ENCODE measurements at places on chromosomes 2 and 18. TPM values are rescaled to one million over a fixed set of nuclear protein-coding genes. Genes with fewer than 3 reads are reported as not detected.

The ASIC4 gene
- total RNA-seq: 1.6 TPM

The PLCD4 gene
- total RNA-seq: 90.2 TPM

The TCF23 gene
- not detected for total RNA-seq

The CCBE1 gene
- total RNA-seq: 1.2 TPM

The STPG4 gene
- total RNA-seq: not detected

The SYT4 gene
- 0.26 TPM for total RNA-seq

The TUBA3E gene
- total RNA-seq: not detected

The TMEM185B gene
- 38.4 TPM for total RNA-seq

The NT5DC4 gene
- not detected for total RNA-seq

The ACTG2 gene
- 8.3 TPM for total RNA-seq

The PAX8 gene
- 2.1 TPM for total RNA-seq

The CPO gene
- total RNA-seq: not detected

The SKOR2 gene
- total RNA-seq: 0.38 TPM

The ESPNL gene
- 0.82 TPM for total RNA-seq

GRCh38 chr2:204477358-204477950 lies 67.8 kb upstream of the PARD3B start:
- no peak overlapping the region for H3K4me3 ChIP-seq
- H3K27ac ChIP-seq: no peak overlapping the region
- peaks cover 4% of the 10 kb centered on the region for H3K27me3 ChIP-seq
- no peaks in the 10 kb centered on the region for H3K36me3 ChIP-seq
- no peaks in the 10 kb centered on the region for H3K4me1 ChIP-seq

- peaks cover 3% of the 10 kb centered on the region for H3K27me3 ChIP-seq
- no peaks in the 10 kb centered on the region for H3K4me1 ChIP-seq
- DNase-seq: no peak
- no peaks in the 10 kb centered on the region for H3K36me3 ChIP-seq
These were observed 110.7 kb downstream of the PMAIP1 start for GRCh38 chr18:60010513-60010912.

GRCh38 chr2:227674485-227674884 lies 7.9 kb downstream of the SCYGR5 start:
- no peak overlapping the region for H3K4me3 ChIP-seq
- DNase-seq: no peak
- H3K36me3 ChIP-seq: no peaks in the 10 kb centered on the region
- no peak overlapping the region for H3K27ac ChIP-seq
- peaks cover 2% of the 10 kb centered on the region for H3K27me3 ChIP-seq

GRCh38 chr2:73920577-73921545 lies 5.8 kb upstream of the DGUOK start:
- peak; percentile 68 for DNase-seq
- H3K27me3 ChIP-seq: peaks cover 5% of the 10 kb centered on the region
- H3K27ac ChIP-seq: no peak overlapping the region
- peaks cover 6% of the 10 kb centered on the region for H3K4me1 ChIP-seq
- no peak overlapping the region for H3K4me3 ChIP-seq

GRCh38 chr2:102485147-102485785 lies 12.2 kb downstream of the SLC9A4 start:
- peaks cover 4% of the 10 kb centered on the region for H3K27me3 ChIP-seq
- H3K4me1 ChIP-seq: peaks cover 3% of the 10 kb centered on the region
- DNase-seq: no peak

- peaks cover 3% of the 10 kb centered on the region for H3K36me3 ChIP-seq
- H3K4me1 ChIP-seq: peaks cover 21% of the 10 kb centered on the region
- H3K27ac ChIP-seq: no peak overlapping the region
- H3K27me3 ChIP-seq: peaks cover 3% of the 10 kb centered on the region
- no peak for DNase-seq
These were observed 4.6 kb downstream of the C2orf81 start for GRCh38 chr2:74416778-74417177.

- peak; percentile 67 for DNase-seq
- peaks cover 43% of the 10 kb centered on the region for H3K4me1 ChIP-seq
- H3K4me3 ChIP-seq: peak overlapping the region; percentile 92
- peak overlapping the region; percentile 48 for H3K27ac ChIP-seq
These were observed 433 bp downstream of the ZFP36L2 start for GRCh38 chr2:43225788-43226557.

DNA sequence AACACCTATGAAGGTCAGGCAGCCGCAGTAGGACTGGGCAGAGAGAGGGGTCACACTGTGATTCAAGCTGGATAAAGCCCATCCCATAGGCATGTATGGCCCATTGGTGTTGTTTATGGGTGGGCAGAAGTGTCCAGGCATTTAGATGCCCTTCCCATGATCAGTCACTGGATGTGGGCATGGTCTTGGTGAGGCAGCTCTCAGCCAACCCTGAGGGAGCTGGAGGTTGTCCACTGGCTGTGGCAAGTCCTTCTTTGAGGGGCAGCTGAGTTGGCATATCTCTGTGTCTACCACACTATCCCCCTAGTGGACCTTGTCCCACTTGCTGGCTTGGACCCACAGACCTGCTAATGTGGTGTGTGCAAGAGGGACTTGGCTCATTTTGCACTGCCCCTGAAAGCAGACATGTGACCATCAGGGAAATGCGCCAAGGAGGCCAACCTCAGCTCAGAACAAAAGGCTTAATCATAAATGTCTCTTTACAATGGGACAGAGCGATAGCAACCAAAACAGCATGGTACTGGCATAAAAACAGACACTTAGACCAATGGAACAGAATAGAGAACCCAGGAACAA lies 82.0 kb downstream of the TMEM17 start:
- H3K27ac ChIP-seq: no peak overlapping the region
- peaks cover 3% of the 10 kb centered on the region for H3K27me3 ChIP-seq
- no peak for DNase-seq
- H3K4me3 ChIP-seq: no peak overlapping the region

DNA sequence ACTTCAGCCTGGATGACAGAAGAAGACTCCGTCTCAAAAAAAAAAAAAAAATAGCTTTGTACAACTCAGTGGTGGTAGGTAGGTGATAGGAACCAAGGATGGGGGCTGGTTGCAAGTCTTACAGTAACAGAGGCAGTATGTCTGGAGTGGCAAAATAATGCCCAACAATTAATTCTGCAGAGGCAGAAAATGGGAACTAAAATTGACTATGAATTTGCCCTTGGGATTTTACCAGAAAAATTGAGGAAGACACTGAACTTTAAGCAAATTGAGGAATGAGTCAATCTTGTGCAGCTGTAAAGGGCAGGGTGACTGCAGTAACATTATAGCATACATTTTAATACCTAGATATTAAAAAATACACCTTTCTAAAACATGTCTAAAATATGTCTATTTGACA lies 292.1 kb upstream of the FBXO11 start:
- H3K27ac ChIP-seq: no peak overlapping the region
- H3K4me3 ChIP-seq: no peak overlapping the region
- peaks cover 3% of the 10 kb centered on the region for H3K27me3 ChIP-seq
- no peak for DNase-seq
- H3K36me3 ChIP-seq: no peaks in the 10 kb centered on the region

GRCh38 chr2:38095996-38096861 lies 20.3 kb upstream of the CYP1B1 start:
- H3K27ac ChIP-seq: no peak overlapping the region
- no peak for DNase-seq
- H3K36me3 ChIP-seq: no peaks in the 10 kb centered on the region
- peaks cover 40% of the 10 kb centered on the region for H3K4me1 ChIP-seq
- H3K27me3 ChIP-seq: peaks cover 2% of the 10 kb centered on the region

- no peak overlapping the region for H3K27ac ChIP-seq
- H3K27me3 ChIP-seq: no peaks in the 10 kb centered on the region
- H3K36me3 ChIP-seq: peaks cover 9% of the 10 kb centered on the region
- H3K4me3 ChIP-seq: no peak overlapping the region
- H3K4me1 ChIP-seq: no peaks in the 10 kb centered on the region
- no peak for DNase-seq
These were observed 33.7 kb downstream of the MREG start for GRCh38 chr2:215979620-215980019.

GRCh38 chr2:118939994-118940393 lies 2.0 kb upstream of the MARCO start:
- H3K36me3 ChIP-seq: no peaks in the 10 kb centered on the region
- no peak overlapping the region for H3K27ac ChIP-seq
- no peak for DNase-seq
- H3K4me1 ChIP-seq: no peaks in the 10 kb centered on the region

GRCh38 chr18:45449418-45450227 lies 165.7 kb upstream of the SLC14A2 start:
- no peaks in the 10 kb centered on the region for H3K36me3 ChIP-seq
- no peak for DNase-seq
- H3K27me3 ChIP-seq: no peaks in the 10 kb centered on the region
- no peaks in the 10 kb centered on the region for H3K4me1 ChIP-seq

DNA sequence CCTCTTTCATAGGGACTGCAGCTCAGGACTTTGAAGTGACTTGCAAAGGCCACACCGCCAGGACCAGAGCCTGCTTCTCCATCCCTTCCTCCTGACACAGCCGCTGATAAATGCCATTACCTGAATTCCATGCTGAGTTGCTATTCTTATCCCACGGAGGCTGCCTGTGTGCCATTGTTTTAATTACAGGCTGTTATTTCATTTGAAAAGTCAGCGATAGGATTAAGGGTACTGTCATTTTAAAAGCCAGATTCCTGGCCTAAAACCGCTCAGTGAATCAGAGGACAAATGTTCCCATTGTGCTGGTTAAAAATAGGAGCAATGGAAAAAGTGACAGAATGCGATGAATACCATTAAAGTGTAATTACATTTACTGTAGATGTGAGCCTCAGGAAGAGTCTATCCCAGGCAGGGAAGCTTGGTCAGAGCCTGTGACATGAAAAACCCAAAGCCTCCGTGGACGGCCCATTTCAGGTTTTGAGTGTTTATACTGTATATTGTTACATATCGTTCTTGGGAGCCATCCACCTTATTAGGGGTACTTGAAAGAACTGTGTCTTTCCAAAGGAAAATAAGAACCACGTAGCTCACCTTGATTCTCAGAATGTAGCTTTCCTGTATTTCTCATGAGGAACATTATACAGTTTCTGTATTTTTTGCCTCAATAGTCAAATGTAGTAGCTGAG lies 41.3 kb downstream of the PDCL3 start:
- DNase-seq: no peak
- no peak overlapping the region for H3K4me3 ChIP-seq
- peaks cover 13% of the 10 kb centered on the region for H3K4me1 ChIP-seq
- H3K36me3 ChIP-seq: no peaks in the 10 kb centered on the region

DNA sequence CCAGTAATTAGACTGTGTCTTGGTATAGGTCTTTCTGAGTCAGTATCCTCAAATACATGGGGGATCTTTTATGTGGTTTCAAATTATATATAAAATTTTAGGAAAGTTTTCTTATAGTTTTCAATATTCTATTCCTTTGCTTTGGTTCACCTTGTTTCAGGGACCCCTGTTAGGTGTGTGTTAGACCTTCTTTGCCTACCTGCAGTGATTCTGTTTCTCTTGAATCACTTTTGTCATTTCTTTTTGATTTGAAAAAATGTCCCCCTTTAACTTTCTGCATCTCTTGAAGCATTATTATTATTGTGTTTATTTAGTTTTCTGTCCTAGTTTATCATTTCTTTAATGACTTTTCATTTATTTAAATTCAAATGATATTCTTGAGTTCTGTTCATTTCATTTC lies 98.7 kb downstream of the FHOD3 start:
- DNase-seq: no peak
- H3K27me3 ChIP-seq: peaks cover 3% of the 10 kb centered on the region
- H3K4me1 ChIP-seq: peaks cover 12% of the 10 kb centered on the region
- no peak overlapping the region for H3K27ac ChIP-seq
- peaks cover 6% of the 10 kb centered on the region for H3K36me3 ChIP-seq
- H3K4me3 ChIP-seq: no peak overlapping the region

DNA sequence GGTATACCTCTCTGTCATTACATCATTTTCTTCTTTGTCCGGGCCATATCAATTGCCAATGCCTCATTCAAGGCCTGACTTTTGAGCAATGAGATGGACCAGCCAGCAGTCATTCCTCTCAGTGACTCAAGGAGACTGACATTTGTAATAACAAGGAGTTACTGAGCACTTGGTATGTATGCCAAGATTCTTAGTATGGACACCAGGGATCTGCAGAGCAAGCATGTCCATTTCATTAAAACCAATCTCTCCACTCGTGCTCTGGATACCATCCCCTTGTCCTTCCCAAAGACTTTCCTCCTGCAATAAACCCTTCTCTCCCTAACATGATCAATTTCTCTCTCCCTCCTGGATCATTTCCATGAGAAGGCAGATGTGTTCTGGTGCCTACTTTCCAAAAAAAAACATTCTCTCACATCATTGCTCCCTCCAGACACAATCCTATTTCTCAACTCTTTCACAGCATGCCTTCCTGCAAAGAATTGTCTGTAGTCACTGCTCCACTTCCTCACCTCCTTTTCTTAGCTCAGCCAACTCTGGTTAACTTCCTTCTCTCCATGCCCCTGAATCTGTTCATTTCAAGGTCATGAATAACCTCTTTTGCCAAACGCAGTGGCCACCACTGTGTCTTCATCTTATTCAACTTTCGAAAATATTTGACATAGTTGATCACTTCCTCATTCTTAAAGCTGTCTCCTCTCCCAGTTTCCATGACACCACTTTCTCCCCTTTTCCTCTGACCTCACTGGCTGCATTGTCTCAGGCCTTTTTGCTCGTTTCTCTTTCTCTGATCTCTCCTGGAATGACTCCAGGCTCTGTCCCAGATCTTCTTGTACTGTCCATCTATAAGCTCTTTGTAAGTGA lies 102.8 kb upstream of the CYP1B1 start:
- H3K36me3 ChIP-seq: no peaks in the 10 kb centered on the region
- no peak overlapping the region for H3K4me3 ChIP-seq
- no peak for DNase-seq
- peaks cover 9% of the 10 kb centered on the region for H3K4me1 ChIP-seq

GRCh38 chr18:5678779-5679406 lies 135.1 kb upstream of the EPB41L3 start:
- H3K27ac ChIP-seq: no peak overlapping the region
- no peak overlapping the region for H3K4me3 ChIP-seq
- H3K27me3 ChIP-seq: peaks cover 3% of the 10 kb centered on the region
- no peaks in the 10 kb centered on the region for H3K36me3 ChIP-seq
- H3K4me1 ChIP-seq: no peaks in the 10 kb centered on the region
- no peak for DNase-seq

- no peak for DNase-seq
- no peaks in the 10 kb centered on the region for H3K36me3 ChIP-seq
- H3K4me1 ChIP-seq: peaks cover 13% of the 10 kb centered on the region
- H3K4me3 ChIP-seq: no peak overlapping the region
These were observed 26.9 kb downstream of the CELF4 start for GRCh38 chr18:37538526-37539205.

- H3K27me3 ChIP-seq: peaks cover under 1% of the 10 kb centered on the region
- H3K36me3 ChIP-seq: no peaks in the 10 kb centered on the region
- no peak for DNase-seq
These were observed 29.9 kb downstream of the LYPD6B start for GRCh38 chr2:149068225-149068995.
